Retina (tissue), 1 donor: ENCODE measurements at places on chromosomes 6 and 20.
A peak's percentile ranks its signal among the peaks of the same experiment; 100 is the strongest.

DNA sequence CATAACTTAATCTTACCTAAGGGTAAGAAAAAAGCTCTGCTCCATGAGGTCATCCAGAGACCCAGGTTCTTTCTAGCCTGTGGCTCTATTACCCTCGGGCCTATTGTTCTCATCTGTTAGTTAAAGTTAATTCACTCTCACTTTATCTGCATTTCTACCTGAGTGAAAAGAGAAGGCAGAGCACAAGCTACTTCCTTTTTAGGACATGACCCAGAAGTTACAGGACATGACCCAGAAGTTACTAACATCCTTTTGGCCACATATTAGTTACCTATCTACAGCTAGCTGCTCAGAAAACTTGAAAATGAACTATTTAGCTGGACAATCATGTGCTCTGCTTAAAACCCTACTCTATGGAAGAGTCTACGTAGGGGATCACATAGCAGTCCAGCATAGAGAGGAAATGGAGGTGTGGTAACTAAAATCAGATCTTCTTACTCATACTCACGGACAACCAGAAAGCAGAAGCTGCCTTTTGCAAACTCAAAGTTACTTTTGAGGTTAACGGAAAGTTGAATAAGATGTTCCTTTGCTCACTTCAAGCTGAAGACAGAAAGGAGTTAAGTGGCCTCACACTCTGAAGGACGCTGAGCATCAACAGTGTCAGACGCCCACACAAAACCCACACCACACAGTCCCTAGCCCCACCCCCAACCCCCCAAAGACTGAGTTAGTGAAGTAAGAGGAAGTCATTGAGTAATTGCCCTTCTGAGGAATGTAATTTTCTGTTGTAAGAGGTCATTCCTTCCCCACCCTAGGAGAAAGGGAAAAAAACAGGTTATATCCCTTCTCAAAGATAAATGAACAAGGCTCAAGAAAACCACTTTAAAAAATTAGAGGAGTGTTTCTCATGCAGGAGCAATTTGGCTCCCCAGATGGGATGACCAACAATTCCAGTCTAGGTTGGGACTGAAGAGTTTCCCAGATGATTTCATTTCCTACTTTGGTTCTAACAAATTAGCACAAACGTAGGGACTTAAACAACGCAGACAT is 45.9 kb upstream of the TAB2 start:
- DNase-seq = no peak

DNA sequence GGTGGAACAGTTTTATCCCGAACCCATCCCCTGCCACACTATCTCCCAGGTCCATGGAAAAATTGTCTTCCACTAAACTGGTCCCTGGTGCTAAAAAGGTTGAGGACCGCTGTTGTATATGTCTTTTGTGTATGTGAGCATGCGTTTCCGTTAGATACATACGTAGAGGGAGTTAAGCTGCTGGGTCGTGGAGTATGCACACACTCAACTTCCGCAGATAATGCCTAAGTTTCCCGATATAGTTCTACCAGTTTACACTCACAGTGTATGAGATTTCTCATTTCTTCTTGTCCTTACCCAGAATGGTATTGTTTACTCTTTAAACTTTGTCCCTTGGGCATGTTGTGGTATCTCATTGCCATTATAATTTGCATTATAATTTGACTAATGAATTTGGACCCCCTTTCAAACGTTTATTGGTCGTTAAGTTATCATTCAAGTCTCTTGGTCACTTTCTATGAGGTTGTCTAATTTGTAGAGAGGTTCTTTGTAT is 50.5 kb upstream of the SCAF8 start:
- DNase-seq = no peak

- DNase-seq = peak; percentile 22
These were observed 108.9 kb downstream of the SNX5 start for GRCh38 chr20:17859616-17860232.

- no peak for DNase-seq
These were observed 7.4 kb downstream of the PPP1R16B start for GRCh38 chr20:38812709-38813573.

DNA sequence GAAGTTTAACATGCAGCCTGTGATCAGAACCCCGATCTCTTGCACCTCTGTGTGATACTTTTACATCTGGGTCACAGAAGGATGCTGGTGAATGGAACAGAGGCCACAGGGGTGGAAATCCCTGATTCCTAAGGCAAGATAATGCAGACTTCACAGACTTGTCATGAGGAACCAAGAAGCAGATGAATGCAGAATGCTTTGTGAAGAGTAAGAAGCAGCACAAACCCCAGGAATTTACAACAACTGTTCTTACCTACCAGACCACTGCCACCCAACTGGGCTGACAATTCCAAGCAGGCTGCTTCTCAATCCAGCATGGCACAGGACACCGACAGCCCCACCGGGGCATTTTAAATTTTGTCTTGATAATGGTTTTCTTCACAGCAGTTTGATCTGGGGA is 113.2 kb upstream of the CD93 start:
- no peak for DNase-seq

- no peak for DNase-seq
These were observed 171.7 kb downstream of the HIVEP2 start for GRCh38 chr6:142773324-142773723.

DNA sequence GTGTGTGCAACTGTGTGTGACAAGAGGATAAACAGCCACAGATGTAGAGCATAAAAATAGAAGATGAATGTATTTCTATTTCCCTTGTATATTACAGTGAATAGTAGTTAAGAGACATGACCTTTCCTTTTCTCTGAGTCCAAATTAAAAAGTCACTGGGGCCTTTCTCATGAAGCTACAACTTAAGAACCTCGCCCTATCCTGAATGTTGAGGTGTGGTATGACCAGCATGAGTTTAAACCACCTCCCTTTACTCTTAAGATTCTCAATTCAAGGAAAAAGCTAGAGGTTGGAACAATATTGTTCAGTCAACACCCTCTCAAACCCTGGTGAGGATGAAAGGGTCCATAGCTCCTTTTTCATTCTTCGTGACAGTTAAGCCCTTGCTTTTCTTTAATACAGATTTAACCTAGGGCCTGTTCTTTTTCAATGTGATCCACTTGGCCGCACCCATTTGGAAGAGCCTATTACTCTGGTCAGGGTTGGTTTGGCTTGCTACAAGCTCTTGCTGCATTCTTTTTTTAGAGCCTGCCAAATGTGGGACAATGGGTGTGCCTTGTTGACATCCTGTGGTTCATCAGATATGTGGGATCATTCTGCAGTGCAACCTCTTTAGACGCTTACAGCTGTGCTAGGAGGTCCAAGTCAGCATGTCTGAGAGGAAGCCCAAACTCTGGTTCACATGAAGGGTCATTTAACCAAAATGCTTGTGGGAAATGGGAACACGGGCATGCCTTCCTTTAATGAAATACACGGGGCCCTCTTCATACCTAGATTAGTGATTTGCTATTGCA is 290.0 kb downstream of the HAO1 start:
- DNase-seq = no peak

DNA sequence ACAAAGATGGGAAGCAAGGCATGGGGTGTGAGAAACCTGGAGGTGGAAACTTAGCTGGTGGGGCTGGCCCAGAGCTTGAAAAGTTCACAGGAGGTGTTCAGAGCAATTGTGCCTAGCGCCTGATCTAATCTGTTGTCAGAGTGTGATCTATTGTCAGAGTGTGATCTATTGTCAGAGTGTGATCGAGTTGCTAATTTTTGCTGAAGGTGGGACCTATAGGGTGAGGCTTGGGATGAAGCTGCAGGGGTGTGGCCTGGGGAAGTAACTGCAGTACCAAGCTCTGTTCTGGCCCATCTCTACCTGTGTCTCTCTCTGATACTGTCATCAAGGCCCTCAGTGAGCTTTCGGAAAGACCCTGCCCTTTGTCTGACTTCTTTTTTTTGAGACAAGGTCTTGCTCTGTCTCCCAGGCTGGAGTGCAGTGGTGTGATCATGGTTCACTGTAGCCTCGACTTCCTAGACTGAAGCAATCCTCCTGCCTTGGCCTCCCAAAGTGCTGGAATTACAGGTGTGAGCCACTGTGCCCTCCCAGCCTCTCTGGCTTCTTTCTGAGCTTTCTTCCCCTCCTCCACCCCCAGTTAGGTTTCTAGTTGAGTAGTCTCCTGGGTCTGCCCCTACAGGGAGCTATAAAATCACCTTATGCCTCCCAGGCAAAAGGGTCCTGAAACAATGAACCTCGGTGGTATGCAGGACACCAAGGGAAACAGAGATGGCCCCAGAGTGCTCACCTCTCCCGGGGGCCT is 150.8 kb upstream of the RNF24 start:
- no peak for DNase-seq

DNA sequence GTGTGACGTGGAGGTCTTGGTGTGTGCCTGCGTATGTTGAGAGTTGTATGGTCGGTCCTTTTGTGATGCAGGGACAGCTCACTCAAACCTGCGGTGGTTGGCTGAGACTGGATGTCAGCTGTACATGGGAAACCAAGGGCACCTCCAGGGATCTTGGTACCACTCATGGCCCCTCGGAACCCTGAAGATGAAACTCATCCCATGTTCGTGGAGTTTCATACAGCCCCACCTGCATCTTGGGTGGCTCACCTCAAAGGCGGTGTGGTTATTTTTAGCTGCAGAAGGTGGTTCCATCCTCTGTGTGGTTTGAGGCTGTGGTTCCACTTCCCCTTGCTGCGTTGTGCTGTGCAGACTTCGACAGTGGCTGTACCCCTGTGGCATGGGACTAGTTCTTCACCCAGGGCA is 52.6 kb upstream of the SLC22A1 start:
- no peak for DNase-seq

GRCh38 chr20:36462440-36463211 is 78.7 kb upstream of the MYL9 start:
- DNase-seq = peak; percentile 58

DNA sequence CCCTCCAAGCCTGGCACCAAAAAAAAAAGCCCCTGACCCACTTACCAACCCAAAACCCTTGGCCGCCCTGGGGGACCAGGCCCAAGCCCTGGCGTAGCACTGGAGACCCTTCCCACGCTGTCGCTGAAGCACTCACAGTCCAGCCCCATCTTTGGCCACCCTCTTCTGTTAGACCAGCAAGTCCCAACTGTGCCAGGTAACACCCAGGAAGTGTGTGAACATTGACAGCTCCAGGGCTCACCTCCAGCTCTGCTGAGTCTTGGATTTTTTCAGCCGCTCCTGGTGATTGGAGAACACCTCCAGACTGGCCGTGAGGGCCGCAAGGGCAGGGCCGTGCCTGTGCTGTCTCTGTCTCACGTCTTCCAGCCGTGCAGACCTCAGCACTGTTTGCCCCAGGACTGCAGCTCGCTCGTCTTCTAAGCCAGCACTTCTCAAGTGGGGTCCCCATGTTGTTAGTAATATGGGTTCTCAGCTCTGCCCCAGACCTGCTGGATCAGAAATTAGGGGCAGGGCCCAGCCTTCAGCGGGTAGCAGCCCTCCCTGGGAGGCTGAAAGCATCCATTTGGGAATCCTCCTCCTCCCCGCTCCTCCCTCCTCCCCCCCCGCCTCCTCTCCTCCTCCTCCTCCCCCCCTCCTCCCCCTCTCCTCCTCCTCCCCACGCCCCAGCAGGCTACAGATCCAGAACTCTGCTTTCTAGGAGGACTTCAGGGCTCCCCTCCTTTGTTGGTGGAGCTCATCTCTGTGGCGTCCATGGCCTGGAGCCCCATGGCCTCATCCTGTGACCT is 18.1 kb downstream of the NPEPL1 start:
- peak; percentile 1 for DNase-seq

GRCh38 chr20:22473293-22473692 is 111.1 kb downstream of the FOXA2 start:
- DNase-seq = no peak

DNA sequence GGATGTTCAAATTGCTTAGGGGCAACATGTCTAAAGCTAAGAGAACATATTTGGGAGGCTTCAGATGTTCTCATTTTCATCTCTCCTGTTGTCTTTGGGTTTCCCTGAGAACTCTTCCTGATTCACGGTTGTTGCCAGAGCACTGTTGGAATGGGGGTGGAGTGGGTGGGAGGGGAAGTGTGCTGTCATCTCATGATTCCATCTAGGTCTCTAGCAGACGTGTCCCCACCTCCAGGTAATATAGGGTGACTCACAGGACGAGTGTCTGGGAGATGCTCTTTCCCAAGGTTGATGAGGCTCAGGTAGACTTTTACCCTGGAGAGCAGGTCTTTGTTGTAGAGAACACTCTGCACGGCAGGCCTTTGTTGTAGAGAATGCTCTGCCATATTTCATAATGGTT is 636.9 kb downstream of the QKI start:
- DNase-seq = no peak

DNA sequence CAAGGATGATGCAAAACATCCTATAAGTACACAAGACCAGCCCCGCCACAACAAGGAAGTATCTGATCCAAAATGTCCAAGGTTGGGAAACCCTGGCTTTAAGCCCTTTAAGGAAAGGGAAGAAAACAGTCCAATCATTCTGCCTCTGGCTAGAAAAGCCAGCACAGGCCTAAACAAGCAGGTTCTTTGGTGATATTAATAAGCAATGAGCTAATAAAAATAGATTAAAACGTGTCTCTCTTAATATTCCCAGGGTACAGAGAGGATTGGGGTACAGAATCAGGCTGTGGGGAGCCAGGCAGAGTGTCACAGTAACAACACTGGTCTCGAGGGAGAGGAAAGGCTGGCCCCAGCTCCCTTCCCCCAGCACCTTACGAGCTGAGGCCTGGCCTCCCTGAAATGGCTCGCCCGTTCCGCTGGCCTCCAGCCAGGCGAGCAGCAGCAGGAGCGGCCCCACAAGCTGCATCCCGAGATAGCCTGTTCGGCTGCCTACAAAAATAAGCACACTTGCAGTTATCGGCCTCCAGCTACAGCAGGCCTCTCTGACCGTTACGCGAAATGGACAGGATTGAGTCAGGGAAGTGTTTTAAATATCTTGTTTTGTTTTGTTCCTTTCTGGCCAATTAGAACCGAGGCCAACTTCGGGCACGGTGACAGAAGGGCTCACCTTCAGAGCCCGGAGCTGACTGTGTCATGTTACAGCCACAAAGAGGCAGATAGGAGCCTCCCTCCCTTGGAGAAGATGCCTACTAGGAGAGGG is 4.0 kb upstream of the ZMYND8 start:
- DNase-seq = peak; percentile 85

- DNase-seq = peak; percentile 88
These were observed 285.8 kb upstream of the SUPT3H start for GRCh38 chr6:45663251-45664221.

- no peak for DNase-seq
These were observed 654.1 kb downstream of the KIF16B start for GRCh38 chr20:15919118-15919517.

GRCh38 chr6:83707829-83708545 is 914 bp downstream of the SNAP91 start:
- DNase-seq = peak; percentile 85

- DNase-seq = no peak
These were observed 61.9 kb upstream of the OPRM1 start for GRCh38 chr6:153976921-153977693.

DNA sequence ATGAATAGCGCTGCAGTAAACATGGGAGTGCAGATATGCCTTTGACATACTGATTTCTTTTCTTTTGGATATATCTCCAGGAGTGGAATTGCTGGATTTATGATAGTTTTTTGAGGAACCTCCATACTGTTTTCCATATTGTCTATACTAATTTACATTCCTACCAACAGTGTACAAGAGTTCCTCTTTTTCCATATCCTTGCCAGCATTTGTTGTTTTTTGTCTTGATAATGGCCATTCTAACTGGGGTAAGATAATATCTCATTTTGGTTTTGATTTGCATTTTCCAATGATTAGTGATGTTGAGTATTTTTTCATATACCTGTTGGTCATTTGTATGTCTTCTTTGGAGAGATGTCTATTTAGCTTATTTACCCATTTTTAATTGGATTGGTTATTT is 3.3 kb downstream of the SYCP2L start:
- DNase-seq = no peak
